ENCODE measurements at places on chromosomes 1 and 21.

DNA sequence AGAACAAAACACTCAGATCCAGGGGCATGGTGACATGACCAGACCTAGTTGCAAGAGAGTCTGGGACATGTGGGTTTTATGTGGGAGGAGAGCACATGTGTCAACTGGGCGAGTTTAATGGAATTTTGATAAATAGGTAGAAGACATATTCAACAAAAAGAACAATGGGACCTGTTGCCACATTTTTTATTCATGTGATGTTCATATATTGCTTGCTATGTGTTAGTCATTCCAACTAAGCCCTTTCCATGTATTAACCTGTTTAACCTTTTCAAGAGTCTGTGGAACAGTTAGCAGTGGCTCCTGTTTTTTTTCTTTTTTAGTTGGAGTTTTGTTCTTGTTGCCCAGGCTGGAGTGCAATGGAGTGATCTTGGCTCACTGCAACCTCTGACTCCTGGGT is 30.1 kb upstream of the CSF3R start:
- DNase-seq = no peak

GRCh38 chr1:60101516-60101915 is 27.9 kb upstream of the C1orf87 start:
- DNase-seq = no peak

DNA sequence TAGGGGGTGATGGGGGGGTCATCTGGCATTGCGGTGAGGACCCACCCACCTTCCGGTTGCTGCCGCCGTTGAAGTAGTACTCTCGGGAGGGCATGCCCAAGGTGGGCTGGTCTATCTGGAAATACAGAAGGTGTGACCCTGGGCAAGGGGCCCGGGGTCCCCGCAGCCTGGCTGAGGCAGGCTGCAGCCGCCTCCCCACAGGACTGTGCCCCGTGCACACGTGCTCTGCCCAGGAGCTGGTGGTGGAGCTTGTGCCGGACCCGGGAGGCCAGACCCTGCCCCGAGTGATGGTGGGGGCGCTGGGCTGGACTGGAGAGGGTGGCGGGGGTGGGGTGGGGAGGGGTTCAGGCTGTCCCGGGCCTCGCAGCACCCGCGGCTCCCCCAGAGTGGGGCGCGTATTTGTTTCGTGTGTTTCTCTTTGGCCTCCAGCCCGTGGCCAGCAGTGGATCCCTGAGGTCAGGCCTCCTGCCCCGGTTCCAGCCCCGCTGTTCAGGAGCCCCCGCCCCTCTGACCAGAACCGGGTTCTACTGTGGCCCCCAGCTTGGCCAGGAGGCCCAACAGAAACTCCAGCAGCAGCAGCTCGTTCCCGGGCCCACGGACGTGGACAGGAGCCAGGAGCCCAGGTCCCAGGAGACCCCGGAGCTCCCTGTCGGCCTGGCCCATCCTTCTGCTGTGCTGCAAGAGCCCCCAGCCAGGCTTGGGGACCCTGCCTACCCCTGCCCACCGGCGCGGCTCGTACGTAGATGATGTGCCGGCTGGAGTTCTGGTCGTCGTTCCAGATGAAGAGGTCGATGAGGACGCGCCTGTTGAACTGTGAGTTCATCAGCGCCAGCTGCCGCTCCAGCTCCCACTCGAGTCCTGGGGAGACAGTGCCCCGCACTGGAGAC is 19.2 kb downstream of the PRXL2B start:
- no peak for DNase-seq

DNA sequence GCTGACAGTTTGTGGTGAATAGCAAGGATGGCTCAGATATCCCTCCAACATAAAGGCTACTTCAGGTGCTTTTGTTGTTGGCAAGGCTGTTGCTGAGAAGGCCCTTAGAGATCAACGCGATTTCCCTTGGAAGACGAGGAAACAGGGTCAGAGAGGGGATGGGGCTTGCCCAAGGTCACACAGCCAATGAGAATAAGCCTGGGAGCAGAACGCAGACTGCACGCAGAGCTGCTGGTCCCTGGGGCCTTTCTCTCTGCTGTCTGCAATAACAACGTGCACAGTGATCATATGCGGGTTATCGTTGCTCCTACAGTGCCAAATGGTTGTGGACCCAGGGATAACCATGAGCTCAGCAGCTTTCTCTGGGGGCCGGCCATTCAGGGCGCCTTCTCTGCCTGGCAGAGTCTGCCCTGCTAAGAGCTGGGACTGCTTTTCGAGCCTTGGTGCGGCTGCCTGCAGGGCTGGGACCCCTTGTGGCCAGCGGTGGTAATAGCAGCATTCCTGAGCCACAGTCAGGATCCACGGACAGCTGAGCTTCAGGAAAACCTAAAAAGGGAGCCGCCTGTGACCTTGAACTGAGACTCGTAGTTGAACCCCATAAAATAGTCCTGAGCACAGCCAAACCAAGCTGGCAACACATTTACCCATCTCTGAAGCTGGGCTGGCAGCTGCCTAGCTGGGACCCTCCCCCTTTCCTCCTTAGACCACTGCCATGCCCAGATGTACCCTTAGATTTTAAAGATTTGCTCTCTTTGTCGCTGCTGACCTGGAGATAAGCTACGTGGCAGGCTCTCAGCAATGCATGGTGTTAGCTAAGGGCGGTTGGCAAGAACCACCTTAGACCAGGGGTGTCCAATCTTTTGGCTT is 39.8 kb downstream of the HTR6 start:
- peak; percentile 83 for DNase-seq

DNA sequence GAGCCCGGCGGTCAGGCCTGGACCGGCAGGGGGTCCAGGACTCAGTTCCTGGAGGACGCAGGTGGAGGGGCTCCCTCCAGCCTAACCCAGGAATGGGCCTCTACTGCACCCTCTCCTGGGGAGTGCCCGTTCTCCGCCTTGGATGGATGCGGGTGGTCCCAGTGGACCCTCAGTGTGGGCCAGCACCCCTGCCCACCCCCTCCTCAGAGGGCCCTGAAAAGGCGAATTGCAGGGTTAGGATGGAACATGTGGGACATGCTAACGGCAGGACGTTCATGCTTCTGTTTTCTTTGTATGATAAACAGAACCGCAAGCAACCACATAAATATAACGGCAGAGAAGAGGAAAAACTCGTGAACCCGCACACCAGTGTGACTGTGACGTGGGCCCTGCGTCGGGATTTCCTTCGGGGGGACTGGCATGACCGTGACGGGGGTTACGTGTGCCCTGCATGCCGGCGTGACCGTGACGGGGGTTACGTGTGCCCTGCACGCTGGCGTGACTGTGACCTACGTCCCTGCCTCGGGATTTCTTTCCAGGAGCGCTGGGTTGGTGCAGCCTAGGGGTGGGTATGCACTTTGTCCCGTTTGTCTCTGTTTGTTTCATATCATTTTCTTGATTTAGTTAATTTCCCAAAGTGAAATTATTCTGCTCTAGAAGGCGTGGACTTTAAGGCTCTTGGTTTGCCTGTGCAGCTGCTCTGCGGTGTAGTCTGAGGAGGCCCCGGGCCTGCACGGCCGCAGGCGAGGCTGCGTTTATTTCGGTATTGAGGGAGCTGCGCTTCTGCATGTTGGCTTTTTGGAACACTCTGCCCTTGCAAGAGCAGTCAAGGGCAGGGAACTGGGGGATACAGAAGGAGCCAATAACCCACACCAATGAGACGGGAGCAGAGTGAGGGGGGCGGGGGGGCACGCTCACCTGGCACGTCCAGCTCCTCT is 3.1 kb downstream of the FTCD start:
- no peak for DNase-seq

DNA sequence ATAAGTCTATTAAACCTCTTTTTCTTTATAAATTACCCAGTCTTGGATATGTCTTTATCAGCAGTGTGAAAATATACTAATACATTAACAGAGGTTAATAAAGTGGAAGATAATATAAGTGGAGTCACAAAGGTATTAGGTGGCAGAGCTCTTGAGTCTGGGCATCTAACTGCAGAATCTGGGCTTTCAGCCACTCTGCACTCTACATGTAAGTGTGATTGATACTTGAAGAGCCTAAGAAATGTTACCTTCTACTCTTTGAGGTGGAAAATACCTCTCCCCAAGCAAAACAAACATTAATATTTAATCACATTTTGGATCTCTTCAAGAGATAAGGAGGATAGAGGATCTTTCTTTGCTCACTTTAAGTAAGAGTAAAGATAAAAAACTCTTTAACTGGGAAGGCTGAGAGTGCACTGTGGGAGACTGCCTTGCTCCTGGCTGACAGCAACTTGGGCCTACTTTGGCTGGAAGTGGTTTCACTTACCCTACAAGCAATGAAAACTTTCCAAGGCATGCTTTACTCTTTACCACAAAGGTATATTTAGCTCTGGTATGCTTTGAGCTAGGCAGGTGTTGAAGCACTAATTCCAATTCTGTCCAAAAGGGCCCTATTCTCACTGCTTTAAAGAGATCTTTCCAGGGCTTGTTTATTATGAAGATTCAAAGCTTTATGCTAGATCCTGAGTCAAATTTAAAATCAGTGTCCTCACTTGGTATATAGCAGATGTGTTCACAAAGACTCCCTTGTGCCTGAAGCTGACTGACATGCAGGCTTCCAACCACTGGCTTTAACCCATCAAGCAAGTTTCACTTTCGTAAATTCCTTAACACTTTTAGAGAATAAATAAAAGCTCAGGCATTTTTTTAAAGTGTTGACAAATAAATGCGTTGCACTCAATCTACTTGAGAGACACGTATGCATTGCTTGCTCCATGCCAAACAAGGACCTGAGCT is 245.3 kb upstream of the ZP4 start:
- peak; percentile 10 for DNase-seq

DNA sequence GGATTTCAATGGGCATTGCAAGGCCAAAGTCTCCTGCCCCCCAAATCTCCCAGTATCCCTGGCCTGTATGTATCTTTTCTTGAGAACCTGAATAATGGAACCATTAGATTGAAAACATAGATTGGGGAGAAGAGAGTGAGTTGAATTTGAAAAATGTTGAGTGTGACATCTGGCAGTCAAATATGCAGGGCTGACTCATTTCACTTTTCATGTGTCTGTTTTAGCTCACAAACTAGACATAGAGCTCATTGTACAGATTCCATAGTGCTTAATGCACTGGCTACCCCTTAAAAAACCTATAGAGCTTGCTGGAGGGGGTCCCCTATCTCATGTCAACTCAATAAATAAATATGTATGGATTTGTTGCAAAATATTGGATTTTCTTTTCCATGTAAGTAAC is 30.8 kb downstream of the DDR2 start:
- DNase-seq = no peak

DNA sequence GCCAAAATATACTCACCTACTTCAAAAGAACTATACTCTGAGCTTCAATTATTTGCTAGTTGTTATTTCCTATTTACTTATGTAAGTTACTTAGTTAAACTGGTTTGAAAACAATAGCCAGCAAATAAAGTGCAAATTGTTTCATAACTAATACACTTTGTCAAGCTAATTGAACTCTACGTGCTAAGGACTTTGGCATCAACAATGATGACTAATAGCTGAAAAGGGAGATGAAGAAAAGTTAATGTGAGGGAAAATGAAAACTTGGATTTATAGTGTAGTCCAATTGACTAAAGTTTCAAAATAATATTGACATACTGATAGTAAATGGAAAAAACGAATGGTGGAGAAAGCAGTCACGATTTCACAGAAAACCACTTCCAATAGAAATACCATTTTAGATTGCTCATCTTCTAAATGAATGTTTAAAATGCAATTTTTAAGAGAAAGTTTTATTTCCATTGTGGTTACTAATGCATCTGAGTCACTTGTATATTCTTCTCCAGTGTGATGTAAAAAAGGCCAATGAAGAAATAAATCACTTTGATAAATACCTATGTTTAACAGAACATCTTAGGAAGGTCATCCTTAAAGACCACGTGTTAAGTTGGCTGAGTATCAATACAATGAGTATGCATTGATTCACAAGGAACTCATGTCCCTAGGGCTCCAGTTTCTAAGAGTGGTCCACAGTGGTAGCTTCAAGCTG is 455.2 kb downstream of the LTN1 start:
- DNase-seq = no peak

DNA sequence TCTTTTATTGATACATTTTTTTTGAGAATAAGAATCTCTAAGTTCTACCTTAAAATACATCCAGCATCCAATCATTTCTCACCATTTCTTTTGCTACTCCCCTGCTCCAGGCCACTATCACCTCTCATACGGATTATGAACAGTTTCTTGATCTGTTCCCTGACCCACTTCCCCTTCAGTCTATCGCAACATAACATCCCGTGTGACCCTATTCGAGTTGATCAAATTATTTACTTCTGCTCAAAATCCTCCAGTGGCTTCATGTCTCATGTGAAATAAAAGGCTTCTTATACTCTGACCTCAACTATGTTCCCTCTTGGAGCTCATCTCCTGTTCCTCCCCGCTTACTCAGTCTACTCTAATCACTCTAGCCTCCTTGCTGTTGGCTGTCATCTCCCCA is 5.2 kb downstream of the ALG14 start:
- DNase-seq = no peak

DNA sequence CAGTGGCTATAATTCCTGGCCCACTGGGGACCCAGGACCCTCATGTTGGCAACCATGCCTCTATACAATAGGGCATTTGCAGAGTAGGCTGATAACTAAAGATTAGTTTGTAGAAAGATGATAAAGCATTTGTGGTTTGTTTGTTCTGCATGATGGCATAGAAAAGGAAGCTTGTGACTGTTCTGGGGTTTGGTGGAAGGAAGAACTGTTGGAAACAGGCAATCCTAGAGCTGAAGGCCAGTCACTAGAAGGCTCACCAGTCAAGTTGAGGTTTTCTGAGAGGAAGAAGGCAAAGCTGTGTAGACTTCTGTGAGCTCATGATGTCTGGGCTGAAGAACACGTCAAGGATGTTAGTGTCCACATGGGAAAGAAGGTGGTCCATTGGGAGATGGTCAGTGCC is 140.3 kb upstream of the VANGL1 start:
- DNase-seq = no peak

GRCh38 chr1:206744683-206745082 is 25.9 kb upstream of the IL19 start:
- no peak for DNase-seq

DNA sequence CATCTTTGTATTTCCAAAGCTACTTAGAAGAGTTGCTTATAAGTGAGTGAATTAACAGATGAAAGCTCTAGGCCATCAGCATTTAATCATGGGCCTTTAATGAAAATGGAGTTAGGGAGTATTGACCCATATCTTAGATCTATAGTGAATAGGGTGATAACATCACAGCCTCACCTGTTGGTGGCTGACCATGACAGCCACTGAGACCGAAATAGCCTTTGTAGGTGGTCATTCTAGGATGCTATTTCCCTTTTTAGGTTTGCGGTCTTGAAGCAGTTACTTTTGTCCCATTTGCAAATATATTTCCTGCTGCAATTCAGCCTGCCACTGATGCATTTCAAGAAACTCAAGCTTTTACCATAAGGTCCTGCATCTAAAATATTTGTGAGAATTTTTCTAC is 410.1 kb upstream of the LYPLAL1 start:
- no peak for DNase-seq

- DNase-seq = peak; percentile 66
These were observed 23.6 kb upstream of the KIRREL1 start for GRCh38 chr1:157969697-157970485.

- DNase-seq = peak; percentile 89
These were observed 54.5 kb upstream of the PTGFRN start for GRCh38 chr1:116855191-116855619.

DNA sequence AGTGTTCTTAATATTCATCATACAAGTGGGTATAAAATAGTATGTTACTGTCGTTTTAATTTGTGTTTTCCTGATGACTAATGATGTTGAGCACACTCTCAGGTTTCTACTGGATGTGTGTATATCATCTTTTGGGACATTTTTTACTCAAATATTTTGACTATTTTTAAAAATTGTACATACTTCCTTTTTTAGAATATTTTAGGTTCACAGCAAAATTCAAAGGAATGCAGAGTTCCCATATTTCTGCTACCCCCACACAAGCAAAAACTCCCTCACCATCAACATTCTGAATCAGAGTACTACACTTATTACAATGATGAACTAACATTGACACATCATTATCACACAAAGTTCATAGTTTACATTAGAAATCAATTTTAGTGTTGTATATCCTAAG is 114.5 kb downstream of the DPYD start:
- no peak for DNase-seq
